B cell (primary cell): ENCODE measurements at places on chromosomes 6 and 20. TPM values are rescaled to one million over a fixed set of nuclear protein-coding genes. Genes with fewer than 3 reads are reported as not detected.
A peak's percentile ranks its signal among the peaks of the same experiment; 100 is the strongest.

DNA sequence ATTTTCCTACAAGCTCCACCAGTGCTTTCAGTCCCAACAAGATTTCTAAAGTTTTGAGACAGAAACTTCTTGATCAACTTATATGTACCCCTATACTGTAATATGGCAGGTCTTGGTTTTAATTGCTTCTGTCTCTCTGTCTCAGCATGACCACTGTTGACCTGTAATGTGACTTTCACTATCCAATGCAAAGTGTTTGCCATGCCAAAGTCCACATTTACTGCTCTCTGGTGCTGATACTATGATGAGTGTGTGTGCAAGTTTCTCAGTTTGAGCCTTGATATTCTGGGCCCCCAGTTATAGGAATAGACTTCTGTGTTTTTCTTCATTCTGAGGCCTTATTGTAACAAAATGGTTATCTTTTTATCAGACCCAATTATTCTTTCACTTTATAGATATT lies 45.8 kb downstream of the OR2J2 start:
- no peak for DNase-seq
- no peak overlapping the region for H3K4me3 ChIP-seq
- H3K27me3 ChIP-seq, result no peaks in the 10 kb centered on the region
- H3K36me3 ChIP-seq, result no peaks in the 10 kb centered on the region

- H3K27me3 ChIP-seq, result no peaks in the 10 kb centered on the region
- DNase-seq, result peak; percentile 98
- H3K4me1 ChIP-seq, result peaks cover 17% of the 10 kb centered on the region
- peak within 1 kb of the TSS; percentile 99 for H3K27ac ChIP-seq
- peaks cover 3% of the 10 kb centered on the region for H3K36me3 ChIP-seq
- H3K4me3 ChIP-seq, result peak within 1 kb of the TSS; percentile 99
These were observed at the start of gene PPIL4 for GRCh38 chr6:149545754-149546471. TSS of gene PPIL4 (minus strand) at chr6:149546043. CDS start at chr6:149546005, 38 bp downstream.

- peak; percentile 56 for DNase-seq
- peak overlapping the region; percentile 60 for H3K27ac ChIP-seq
- H3K27me3 ChIP-seq, result no peaks in the 10 kb centered on the region
- H3K4me1 ChIP-seq, result peaks cover 44% of the 10 kb centered on the region
- H3K4me3 ChIP-seq, result peak overlapping the region; percentile 18
These were observed 4.2 kb downstream of the CDK19 start for GRCh38 chr6:110810896-110811586.

Gene HLA-DQB1
- 267 and 287 TPM in 2 replicates for total RNA-seq

DNA sequence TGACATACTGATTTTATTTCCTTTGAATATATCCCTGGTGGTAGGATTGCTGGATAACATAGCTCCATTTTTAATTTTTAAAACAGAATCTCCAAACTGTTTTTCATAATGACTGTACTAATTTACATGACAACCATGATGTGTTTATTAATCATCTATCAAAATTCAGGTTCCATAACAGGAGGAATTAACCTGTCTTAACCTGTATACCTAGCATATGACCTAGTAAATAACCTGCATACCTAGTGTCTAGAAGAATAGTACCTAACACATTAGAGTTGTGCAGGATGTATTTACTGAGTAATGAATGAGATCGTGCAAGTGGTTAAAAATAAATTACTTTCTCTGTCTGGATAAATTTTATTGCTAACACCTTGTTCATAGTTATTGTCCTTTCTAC lies 45.8 kb upstream of the ARHGAP18 start:
- no peaks in the 10 kb centered on the region for H3K36me3 ChIP-seq
- H3K27ac ChIP-seq, result no peak overlapping the region
- H3K4me3 ChIP-seq, result no peak overlapping the region
- no peak for DNase-seq
- peaks cover 3% of the 10 kb centered on the region for H3K4me1 ChIP-seq

DNA sequence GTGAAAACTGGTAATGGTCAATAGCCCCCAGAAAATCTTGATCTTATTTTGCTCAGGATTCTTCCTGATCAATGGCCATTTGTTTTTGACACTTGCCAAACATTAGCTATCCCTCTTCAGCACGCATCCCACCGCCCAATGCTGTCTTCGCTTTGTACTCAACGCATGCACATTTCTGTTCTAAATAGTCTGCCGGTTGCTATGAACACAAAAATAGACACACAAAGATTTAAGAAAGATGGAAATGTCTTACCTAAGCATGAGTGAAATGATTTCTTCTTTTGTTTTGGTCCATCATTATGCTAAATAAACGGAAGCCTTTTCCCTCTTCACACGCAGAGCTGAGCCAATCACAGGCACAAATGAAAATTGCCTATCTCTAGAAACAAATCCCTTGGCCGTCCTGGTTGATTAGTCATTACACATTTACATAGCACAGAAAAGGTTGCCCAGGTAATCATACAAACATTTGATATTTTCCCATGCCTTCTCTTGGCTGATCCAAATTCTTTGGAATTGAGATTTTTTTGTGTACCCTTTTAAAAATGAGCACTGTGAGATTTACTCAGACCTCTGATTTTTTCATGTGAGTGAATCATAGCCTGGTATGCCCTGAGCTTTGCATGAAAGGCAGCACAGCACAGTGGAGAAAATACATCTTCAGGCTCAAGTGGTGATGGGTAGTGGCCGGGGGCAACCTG lies 70.5 kb upstream of the FAM184A start:
- H3K4me3 ChIP-seq, result no peak overlapping the region
- H3K4me1 ChIP-seq, result no peaks in the 10 kb centered on the region
- no peak for DNase-seq
- no peak overlapping the region for H3K27ac ChIP-seq

DNA sequence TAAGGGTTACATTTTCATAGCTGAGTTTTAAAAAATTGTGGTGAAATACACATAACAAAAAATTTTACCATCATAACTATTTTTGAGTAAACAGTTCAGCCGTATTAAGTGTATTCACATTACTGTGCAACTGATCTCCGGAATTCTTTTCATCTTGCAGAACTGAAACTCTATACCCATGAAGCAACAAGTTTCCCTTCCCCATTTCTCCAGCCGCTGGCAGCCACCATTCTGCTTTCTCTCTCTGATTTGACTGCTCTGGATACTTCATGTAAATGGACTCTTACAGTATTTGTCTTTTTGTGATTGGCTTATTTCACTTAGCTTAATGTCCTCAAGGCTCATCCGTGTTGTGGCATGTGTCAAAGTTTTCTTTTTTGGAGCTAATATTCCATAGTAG lies 341.6 kb downstream of the QKI start:
- H3K27ac ChIP-seq, result no peak overlapping the region
- H3K4me3 ChIP-seq, result no peak overlapping the region
- no peaks in the 10 kb centered on the region for H3K36me3 ChIP-seq
- peak; percentile 88 for DNase-seq

DNA sequence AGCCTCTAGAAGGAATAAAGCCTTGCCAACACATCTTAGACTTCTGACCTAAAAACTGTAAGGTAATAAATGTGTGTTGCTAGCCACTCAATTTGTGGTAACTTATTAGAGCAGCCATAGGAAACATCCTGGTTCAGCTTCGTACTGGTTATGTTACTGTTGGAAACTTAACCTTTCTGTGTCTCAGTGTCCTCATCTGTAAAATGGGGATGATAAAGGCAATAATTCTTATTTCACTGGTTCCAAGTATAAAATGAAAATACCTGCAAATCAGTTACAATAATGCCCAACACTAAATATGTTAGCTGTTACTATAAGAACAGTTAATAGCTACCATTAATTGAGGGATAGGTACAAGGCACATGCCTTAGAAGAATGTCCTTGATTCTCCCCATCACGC lies 14.3 kb upstream of the RBPJL start:
- H3K4me3 ChIP-seq, result no peak overlapping the region
- no peak overlapping the region for H3K27ac ChIP-seq
- DNase-seq, result no peak
- H3K4me1 ChIP-seq, result peaks cover 13% of the 10 kb centered on the region
- no peaks in the 10 kb centered on the region for H3K36me3 ChIP-seq

DNA sequence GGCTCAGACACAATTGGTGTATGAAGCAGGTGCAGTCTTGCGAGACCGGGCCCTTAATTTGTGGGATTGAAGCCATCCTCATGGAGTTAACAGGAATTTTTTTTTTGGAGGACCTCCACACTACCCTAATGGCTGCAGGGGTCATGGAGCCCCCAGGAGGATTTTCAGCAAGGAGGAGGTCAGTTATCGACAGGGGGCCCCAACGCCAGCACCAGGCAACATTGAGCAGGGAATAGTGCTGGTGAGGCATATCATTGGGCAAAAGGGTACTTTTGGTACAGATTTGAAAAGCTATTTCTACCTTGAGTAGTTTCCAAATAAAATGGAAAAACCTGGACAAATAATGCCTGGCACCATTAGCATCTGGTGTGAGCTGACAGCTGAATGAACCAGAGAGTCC lies 6.7 kb downstream of the FAM50B start:
- no peaks in the 10 kb centered on the region for H3K27me3 ChIP-seq
- no peak overlapping the region for H3K27ac ChIP-seq
- no peak for DNase-seq
- no peaks in the 10 kb centered on the region for H3K36me3 ChIP-seq

DNA sequence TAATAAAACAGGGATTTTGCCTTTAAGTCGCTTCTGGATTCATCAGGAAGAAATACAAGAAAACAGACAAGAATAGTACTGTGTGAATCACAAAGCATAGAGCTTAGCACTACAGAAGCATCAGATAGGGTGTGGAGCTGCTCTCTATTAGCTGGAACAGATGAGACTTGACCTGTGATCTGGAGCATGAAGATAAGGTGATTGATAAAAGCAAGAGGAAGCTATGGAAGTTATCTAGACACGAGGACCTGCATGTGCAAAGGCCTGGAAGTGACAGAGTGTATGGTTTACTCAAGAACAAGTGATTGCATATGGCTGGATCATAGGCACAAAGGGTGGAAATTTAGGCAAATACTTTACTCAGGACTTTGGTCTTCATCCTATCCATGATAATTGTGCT lies 112.9 kb upstream of the MLIP start:
- H3K36me3 ChIP-seq, result no peaks in the 10 kb centered on the region
- no peak overlapping the region for H3K27ac ChIP-seq
- H3K4me1 ChIP-seq, result no peaks in the 10 kb centered on the region
- H3K27me3 ChIP-seq, result no peaks in the 10 kb centered on the region

- H3K27me3 ChIP-seq, result no peaks in the 10 kb centered on the region
- H3K27ac ChIP-seq, result no peak overlapping the region
- no peak for DNase-seq
- H3K4me1 ChIP-seq, result peaks cover 3% of the 10 kb centered on the region
- peaks cover 8% of the 10 kb centered on the region for H3K36me3 ChIP-seq
- no peak overlapping the region for H3K4me3 ChIP-seq
These were observed 135.1 kb downstream of the B3GAT2 start for GRCh38 chr6:70821751-70822150.

DNA sequence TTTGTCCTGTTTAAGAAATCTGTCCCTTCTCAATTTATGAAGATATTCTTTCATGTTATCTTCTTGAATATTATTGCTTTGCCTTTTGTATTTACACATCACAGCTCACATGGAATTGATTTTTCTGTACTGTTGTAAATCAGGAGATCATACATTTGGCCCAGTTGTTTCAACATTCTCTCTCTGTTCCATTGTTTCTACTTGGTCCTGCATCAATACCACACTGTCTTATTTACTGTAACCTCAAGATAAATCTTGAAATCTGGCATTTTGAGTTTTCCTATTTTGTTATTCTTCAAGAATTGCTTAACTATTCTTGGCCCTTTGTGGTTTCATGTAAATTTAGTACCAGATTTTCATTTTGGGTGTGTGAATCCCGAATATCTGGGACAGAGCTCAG lies 121.7 kb upstream of the CCN2 start:
- no peak overlapping the region for H3K4me3 ChIP-seq
- no peak for DNase-seq
- no peaks in the 10 kb centered on the region for H3K36me3 ChIP-seq
- no peaks in the 10 kb centered on the region for H3K4me1 ChIP-seq
- H3K27me3 ChIP-seq, result no peaks in the 10 kb centered on the region
- no peak overlapping the region for H3K27ac ChIP-seq

Gene MCCD1
- total RNA-seq, result not detected in 2 replicates

- no peak for DNase-seq
- H3K4me3 ChIP-seq, result no peak overlapping the region
- no peaks in the 10 kb centered on the region for H3K27me3 ChIP-seq
- H3K27ac ChIP-seq, result no peak overlapping the region
- no peaks in the 10 kb centered on the region for H3K36me3 ChIP-seq
These were observed 43.5 kb upstream of the APCDD1L start for GRCh38 chr20:58558486-58559367.

DNA sequence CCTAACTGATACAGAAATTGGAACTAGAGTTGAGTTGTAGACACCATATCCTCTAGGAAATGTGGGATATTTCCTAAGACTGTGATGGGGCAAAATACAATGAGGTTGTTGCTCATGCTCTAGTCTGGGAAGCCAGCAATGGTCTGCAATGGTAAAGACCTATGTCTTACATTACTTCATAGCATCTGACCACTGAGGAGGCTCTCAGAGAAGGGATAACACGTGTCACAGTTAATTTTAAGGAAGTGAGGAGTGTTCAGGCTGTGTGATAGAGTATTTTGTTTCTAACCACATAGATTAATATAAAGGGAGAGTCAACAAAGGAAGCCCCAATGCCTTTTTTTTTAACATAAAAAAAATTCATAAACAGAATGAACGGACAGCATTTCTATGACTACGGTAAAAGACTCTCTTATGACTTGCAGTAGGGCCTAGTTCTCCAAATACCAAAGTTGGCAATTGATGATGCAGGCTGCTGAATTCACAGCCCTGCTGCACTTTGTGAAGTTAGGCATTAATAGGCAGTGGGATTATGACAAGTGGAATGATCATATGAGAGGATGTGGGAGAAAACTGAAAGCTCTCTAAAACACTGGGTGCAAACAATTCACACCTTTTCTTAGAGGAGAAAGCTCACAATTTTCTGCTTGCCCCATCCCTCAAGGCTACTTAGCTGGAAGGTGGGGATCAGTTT lies 13.7 kb downstream of the KCNS1 start:
- H3K36me3 ChIP-seq, result peaks cover 11% of the 10 kb centered on the region
- H3K27ac ChIP-seq, result peak overlapping the region; percentile 15
- no peaks in the 10 kb centered on the region for H3K27me3 ChIP-seq
- DNase-seq, result no peak

DNA sequence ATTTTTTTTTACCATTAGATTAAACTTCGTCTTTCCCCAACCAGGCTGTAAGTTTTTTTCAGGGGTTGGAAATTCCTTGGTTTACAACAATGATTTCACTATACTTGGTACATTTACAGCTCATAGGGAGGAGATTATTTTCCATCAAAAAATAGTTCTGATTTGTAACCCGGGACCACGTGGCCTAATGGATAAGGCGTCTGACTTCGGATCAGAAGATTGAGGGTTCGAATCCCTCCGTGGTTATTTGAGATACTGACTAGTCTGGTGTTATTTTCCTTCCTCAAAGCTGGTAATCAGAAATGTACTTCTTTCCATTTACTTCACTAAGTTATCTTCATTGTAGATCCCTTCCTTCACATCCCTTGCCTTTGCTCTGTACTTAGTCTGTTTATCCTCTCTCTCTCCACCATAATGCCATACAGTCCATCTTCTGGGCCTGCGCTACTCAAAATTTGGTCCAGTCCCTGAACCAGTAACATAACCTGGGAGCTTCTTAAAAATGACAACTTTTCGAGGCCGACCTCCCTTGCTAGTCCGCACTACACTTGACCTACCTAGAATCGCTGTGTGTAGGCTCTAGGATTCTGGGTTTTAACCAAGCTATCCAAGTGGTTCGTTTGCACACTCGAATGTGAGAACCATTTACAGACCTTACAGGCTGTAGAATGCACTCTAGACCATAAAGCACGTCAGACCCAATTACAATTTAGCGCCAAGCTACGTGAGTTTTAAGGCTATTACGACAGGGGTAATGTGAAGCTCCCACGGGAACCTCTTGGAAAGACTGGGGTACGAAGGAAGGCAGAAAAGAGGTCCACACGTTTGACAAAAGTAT lies 42.1 kb upstream of the BTN3A2 start:
- DNase-seq, result peak; percentile 83
- H3K36me3 ChIP-seq, result no peaks in the 10 kb centered on the region
- peak overlapping the region; percentile 74 for H3K4me3 ChIP-seq
- H3K4me1 ChIP-seq, result peaks cover 31% of the 10 kb centered on the region
- H3K27ac ChIP-seq, result no peak overlapping the region
- peaks cover 43% of the 10 kb centered on the region for H3K27me3 ChIP-seq
